Spleen (tissue), 13 donors: ENCODE measurements at places on chromosomes 11 and 22. TPM values are rescaled to one million over a fixed set of nuclear protein-coding genes. Genes with fewer than 3 reads are reported as not detected.

DNA sequence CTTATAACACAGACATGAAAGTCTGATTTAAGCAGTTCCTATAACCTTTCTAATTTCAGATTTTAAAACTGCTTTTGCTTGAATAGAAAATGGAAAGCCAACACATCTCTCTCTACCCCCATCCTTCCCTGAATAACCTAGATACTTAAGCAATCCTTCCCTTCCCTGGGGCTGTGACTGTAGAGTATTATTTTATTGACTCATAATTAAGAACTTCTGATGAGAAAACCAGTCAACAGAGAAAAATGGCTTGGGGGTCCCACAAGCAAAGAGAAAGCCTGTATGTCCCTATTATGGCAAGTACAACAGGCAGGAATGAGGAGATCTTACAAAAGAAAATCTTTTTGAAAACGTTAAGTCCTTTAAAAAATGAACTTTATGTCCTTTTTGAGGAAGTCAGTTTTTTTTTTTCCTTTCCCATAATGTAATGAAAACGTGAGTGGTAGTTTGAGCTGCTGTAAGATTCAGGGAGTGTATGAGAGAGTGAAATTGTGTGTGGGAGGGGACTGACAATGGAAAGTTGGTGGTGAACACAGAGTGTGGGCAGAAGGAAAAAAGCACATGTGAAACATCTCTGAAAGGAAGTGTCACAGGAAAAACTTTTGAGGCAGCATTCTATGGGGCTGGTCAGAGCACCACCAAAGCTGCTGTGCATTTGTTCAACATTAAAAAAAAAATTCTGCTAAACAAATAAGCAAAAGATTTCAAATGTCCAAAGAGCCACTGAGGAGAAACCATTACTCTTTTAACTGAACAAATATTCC, 154.6 kb downstream of the MAML2 start:
- no peak for DNase-seq

DNA sequence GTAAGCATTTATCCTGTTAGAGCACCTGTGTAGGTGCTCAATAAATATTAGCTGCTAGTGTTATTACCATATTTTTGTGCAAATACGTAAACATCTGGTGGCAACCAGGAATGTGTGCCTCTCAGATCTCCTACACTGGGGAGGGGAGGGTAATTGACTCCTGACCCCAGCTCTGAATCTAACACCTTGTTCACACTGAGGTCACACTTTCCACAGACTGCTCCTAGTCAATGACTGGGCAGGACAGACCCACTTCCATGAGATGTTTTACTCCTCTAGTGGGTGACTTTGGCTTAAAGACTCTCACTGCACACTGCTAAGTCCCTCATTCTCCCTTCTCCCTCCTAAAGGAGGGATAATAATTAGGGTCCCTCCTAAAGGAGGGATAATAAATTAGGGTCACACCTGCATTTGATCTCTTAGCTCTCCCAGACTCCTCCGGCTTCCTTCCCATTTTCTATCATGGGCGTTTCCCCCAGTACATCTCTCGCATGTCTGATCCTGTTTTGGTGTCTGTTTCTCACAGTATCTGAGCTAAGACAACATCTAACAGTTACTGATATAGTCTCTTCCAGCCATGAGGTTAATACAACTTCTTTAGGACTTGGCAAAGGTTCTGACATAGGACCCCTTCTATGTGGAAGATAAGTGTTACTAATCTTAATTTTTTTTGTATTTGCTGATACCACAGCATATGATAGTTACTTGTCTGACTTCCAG, 8.0 kb downstream of the CSTPP1 start:
- DNase-seq = no peak

GRCh38 chr22:40368016-40368415, 2.4 kb upstream of the SGSM3 start:
- DNase-seq = no peak

DNA sequence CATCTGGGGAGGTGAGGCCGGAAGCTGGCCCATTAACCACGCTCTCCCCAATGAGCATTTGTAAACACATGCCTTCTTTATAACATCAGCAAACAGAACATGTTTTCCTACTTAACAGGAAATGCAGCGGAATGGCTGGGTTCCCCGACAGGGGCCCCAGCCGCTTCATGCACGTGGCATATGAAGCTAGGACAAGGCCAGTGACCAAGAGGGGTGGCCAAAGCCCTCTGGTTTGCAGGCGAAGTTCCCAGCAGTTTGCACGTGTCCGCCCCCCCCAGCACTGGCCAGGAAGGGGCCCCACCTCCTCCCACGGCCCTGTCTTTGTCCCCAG, 38.7 kb upstream of the LINC01488 start:
- DNase-seq = peak; percentile 82

SPI1 gene
- 198 TPM for total RNA-seq
